ENCODE measurements at places on chromosomes 3 and 15.

GRCh38 chr15:63288778-63289378 is 11.5 kb downstream of the APH1B start:
- DNase-seq, result no peak

GRCh38 chr15:74130849-74131627 is 652 bp downstream of the ISLR2 start:
- DNase-seq, result no peak

DNA sequence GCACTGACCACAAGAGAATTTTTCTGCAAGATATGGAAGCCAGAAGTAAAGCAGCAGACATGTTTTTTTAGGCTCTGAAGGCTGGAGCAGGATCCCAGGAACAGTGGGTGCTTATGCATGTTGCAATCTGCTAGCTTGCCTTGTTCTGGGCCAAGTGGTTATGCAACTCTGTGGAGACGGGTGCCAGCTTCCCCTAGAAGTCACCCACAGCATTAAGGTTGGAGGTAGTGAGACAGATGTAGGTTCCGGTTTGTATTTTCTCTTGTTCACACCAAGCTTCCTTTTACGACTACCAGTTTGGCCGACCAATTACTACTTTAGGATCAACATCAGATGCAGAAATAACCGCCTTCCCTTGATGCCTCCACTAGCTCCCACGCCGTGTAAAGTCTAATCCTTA is 11.1 kb downstream of the DPH3 start:
- DNase-seq, result peak; percentile 76

GRCh38 chr15:38683382-38684242 is 119.0 kb upstream of the RASGRP1 start:
- no peak for DNase-seq

DNA sequence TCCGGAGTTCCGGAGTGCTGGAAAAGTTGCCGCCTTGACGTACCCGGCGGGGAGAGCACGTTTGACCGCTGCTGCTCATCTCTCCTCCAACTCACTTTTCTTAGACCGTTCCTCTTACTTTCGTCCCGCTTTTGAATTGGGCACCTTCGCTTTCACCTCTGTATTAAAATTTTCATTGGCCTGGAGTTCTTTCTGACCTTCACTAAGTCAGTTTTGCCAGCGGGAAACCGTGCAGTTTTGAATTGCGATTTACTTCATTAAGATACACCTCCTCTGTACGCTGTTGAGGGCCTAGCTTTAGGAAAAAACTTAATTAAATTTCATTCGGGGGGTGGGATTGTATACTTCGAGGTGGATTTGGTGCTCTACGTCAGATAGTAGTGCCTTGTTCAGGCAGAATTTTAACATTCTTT is 1.3 kb downstream of the GMPS start:
- DNase-seq, result no peak

- DNase-seq, result no peak
Measured at GRCh38 chr3:124033360-124034015, 41.6 kb upstream of the ROPN1 start.

DNA sequence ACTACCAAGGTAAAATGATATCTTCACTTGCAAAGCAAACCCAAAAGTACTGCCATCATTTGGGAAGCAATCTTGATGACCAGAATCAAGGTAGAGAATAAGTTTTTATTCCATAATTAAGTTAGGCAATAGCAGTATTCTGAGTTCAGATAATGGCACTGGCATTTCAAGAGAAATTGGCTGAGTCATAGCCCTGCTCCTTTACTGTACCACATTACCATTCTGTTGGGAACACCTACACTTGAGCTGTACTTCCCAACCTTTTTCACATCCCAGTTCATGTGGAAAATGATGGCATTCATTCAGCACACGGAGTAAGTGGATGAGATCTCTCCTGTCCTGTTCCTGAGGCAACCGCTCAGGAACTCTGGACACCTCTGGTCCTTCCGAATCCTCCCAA is 311.6 kb upstream of the TPRG1 start:
- no peak for DNase-seq

GRCh38 chr15:28936481-28936881 is 50.7 kb downstream of the APBA2 start:
- no peak for DNase-seq

DNA sequence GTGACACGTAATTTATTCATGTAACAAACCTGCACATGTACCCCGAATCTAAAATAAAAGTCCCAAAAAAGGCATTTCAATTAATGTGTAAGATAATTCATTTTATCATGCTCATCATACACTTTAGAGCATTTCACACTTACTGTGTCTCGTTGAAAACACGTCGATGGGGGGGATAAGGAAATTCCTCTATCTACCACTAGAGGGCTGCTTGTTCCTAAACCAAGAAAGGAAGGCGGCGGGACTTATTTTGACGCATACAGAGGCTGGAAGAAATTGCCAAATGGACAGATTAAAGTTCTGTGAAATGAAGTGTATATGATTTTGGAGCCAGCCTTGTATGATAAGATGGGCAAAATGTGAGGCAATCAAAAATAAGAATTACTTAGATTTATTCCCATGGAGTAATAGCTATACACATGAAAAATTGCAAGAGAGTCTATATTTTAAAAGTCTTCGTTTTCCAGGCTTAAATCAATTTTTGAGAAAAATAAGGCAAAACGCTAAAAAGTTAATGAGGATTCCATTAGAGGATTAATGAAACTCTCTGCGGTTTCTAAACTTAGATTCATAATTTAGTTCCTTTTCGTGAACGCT is 346.8 kb downstream of the CNTN3 start:
- no peak for DNase-seq

- no peak for DNase-seq
Measured at GRCh38 chr3:112097378-112097777, 11.2 kb downstream of the C3orf52 start.

GRCh38 chr3:195270817-195271409 is at the start of gene XXYLT1:
XXYLT1 (minus strand) TSS chr3:195271159; CDS start chr3:195271058, 101 bp downstream.
- DNase-seq, result peak; percentile 94

GRCh38 chr3:66405701-66406091 is 95.1 kb downstream of the LRIG1 start:
- DNase-seq, result peak; percentile 78

- DNase-seq, result no peak
Measured at GRCh38 chr15:67032608-67033007, 32.8 kb upstream of the SMAD3 start.

GRCh38 chr15:91258415-91258759 is 158.3 kb downstream of the SV2B start:
- no peak for DNase-seq

GRCh38 chr3:170565495-170565894 is 20.4 kb downstream of the SLC7A14 start:
- no peak for DNase-seq

- no peak for DNase-seq
Measured at GRCh38 chr15:69480932-69481331, 28.3 kb downstream of the RPLP1 start.

DNA sequence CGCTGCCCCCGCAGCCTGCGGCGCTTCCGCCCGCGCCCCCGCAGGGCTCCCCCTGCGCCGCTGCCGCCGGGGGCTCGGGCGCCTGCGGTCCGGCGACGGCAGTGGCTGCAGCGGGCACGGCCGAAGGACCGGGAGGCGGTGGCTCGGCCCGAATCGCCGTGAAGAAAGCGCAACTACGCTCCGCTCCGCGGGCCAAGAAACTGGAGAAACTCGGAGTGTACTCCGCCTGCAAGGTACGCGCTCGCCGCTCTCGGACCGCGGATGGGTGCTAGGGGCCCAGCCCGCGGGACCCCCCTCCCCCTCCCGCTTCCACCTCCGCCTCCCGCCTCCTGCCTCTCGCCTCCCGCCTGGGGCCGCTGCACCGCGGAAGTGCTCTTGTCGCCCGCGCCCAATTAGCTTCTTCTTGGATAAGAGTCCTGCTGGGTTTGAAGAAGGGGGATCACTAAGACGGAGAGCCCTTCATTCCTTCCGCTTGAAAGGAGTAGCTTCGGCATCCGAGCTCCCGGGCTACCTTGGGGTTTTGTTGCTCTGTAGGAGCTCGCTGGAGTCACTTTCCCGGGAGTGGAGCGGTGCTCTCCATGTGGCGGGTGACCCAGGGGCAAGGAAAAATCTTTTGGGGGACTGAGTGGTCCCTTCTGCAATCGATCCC is 426 bp downstream of the KAT2B start:
- peak; percentile 88 for DNase-seq

- DNase-seq, result no peak
Measured at GRCh38 chr3:33058765-33059164, 38.2 kb downstream of the GLB1 start.

- no peak for DNase-seq
Measured at GRCh38 chr3:120416868-120417267, 33.9 kb downstream of the FSTL1 start.

DNA sequence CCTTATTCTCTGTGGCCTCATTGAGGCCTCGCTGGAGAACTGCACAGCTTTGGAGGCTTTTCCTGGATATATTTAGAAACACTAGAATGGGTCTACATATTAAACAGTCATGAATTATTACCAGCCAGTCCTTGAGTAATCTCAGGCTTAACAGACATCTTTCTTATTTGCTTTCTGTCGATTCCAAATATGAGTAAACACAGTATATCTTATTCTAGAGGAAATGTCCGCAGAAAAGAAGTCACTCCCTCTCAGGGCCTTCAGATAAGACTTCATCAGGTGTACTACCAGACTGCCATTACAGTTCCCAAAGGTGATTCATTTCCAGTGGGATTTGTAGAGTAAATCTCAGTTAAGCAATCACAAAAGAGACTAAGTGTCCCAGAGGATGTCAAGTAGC is 310.7 kb downstream of the RBMS3 start:
- DNase-seq, result no peak

DNA sequence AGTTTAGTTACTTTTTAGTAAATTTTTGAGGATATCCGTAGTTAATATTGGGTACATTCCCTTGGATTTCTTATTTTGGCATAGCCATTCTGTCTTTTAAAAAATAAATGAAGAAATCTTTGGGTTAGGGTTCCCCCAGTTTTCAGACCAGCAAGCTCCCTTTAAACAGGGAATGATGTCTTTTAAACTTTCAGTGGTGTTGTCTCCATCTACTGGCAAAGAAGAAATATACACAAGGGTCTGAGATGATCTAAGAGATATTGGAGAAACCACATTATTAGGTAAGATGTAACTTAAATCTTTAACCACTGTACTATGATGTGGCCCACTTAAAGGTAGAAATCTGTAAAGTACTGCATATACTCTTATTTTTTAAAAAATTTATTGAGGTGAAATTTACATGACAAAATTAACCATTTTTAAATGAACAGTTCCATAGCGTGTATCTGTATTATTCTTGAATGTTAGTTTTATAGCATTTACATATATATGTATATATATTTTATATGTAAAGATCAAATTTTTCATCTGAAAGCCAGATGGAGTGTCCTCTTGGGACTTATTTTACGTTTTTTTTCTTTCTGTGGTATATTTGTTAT is 35.1 kb upstream of the EIF3J start:
- no peak for DNase-seq

- no peak for DNase-seq
Measured at GRCh38 chr15:39127925-39128617, 452.8 kb upstream of the THBS1 start.

DNA sequence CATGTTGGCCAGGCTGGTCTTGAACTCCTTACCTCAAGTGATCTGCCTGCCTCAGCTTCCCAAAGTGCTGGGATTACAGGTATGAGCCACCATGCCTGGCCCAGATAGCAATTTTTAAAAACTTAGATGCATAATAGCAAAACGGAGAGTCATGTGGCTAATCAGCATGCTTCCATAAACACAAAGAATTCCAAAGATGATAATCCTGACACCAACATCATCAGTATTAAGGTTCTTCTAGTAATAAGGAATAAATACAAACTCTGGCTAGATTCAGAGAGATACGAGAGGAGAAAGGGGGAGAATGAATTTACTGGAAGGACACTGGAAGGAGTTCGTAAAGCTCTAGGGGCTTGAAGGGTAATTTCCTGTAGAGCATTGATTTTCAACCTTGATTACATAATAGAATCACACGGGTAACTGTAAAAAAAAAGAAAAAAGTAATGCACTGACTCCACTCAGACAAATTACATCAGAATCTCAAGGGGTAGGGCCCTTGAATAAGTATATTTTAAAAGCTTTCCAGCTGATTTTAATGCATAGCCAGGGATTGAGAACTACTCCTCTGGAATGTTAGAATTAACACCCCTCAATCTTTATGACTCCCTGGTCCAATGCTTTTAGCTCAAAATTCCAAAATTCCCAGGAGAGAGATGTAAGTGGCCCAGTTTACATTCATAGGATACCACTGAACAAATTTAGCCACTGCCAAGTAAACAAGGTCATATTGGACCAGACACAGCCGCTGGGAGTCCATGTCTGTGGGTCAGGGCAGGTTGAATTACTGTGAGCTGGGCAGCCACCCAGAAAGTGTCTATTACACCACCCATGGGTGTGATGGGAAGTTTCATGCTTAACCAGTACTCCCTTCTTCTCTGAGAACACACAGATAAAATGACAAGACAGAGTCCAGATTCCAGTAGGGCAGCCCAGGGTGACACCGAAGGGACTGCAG is 243.9 kb downstream of the TBL1XR1 start:
- DNase-seq, result no peak

GRCh38 chr3:71723452-71724170 is 1.6 kb downstream of the EIF4E3 start:
- no peak for DNase-seq

- peak; percentile 82 for DNase-seq
Measured at GRCh38 chr3:49017971-49018706, at the start of gene DALRD3. DALRD3 (minus strand) TSS chr3:49018580; CDS start chr3:49018564, 16 bp downstream.

DNA sequence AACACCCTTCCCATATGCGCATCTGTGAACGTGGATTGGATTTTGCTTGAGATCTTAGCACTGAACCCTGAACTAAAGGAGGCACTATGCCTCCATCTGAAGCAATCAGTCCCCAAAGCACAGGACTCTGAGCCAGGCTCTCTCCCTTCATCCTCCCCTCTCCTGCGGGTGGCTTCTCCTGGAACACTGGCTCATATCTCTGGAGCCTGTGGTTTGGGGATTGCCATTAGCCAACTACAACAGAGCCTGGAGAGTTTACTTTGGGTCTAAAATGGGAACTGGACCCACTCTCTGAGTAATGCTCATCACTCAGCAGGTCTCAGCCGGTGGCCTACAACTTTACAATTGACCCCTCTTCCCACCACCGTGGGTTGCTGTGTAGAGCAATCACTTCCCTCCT is 190.8 kb upstream of the HES1 start:
- DNase-seq, result no peak

DNA sequence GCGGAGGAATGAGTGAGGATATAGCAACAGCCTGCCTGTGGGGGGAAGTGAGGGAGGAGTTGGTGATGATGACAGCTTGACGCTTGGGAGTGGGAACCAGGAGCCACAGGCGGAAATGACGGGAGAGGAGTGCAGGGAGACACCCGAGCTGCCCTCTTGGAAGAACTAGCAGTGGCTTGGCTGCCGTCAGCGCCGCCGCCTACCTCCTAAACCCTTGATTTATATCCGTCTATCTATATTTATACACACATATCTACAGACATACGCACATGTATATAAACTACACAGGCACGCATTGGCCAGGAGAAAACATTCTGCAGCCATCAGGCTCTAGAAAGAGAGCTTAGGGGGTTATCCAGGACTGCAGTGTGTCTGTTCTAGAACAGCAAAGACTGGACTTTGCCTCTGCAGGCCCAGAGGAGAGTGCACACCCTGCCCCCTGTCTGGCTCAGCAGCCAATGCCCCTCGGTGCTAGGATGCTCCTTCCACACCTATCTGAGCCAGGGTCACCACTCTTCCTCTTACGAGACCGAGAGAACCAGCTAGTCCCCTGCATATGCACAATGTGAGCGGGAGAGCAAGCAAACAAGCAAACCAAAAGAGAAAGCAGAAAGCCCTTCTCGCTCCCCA is 45.3 kb upstream of the MAGEF1 start:
- DNase-seq, result peak; percentile 88
